ENCODE measurements at places on chromosomes 7 and 10.

- DNase-seq, result no peak
- no peak overlapping the region for H3K4me3 ChIP-seq
- no peaks in the 10 kb centered on the region for H3K36me3 ChIP-seq
- no peaks in the 10 kb centered on the region for H3K4me1 ChIP-seq
These were observed 151.6 kb downstream of the MALRD1 start for GRCh38 chr10:19200211-19200610.

DNA sequence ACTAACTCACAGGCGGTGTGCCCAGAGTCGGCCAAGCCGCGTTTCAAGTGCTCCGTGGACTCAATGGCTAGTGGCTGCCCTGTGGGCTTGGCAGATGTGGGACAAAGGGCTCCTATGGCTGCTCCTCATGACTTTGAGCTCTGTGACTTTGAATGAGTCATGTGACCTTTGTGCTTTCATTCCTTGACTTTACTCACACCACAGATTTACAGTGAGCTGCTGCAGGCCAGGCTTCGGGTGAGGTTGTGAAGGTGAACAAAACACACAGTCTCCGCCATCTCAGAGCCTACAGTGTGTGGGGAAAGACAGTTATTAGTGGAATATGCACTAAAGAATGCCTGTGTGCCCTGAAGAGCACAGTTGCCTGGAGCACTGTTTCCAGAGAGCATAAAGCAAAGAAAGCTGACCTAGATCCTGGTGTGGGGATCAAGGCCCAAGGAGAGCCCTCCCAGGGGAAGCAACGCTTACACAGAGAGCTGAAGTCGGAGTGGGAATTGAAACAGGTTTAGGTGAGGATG is 29.7 kb upstream of the PLEKHA1 start:
- H3K36me3 ChIP-seq, result no peaks in the 10 kb centered on the region
- DNase-seq, result no peak
- H3K4me1 ChIP-seq, result peaks cover 3% of the 10 kb centered on the region

- DNase-seq, result no peak
- H3K4me3 ChIP-seq, result no peak overlapping the region
- H3K27ac ChIP-seq, result no peak overlapping the region
- no peaks in the 10 kb centered on the region for H3K4me1 ChIP-seq
- H3K27me3 ChIP-seq, result peaks cover 2% of the 10 kb centered on the region
These were observed 789.0 kb downstream of the PHTF2 start for GRCh38 chr7:78587443-78588044.

DNA sequence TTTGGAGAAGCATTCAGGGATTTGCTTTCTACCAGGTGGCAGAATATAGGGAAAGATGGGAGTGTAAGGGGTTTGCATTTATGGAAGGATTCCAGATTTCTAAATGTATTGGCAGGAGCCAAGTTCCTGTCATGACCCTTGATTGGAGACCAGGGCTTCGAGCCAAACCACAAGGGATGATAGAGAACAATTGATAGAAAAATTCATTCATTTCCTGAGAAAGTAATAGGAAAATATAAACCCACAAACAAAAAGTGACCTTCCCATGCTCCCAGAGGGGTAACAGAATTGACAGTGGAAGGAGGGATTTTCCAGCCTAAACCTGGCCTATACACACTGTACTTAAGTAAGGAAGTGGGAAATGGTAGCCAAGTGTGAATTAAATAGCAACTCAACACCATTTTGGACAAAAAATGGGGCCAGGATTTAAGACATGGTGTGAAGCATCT is 22.4 kb upstream of the IFIT2 start:
- no peak for DNase-seq
- no peaks in the 10 kb centered on the region for H3K4me1 ChIP-seq
- no peak overlapping the region for H3K27ac ChIP-seq
- H3K36me3 ChIP-seq, result no peaks in the 10 kb centered on the region
- peaks cover 6% of the 10 kb centered on the region for H3K27me3 ChIP-seq

- H3K36me3 ChIP-seq, result no peaks in the 10 kb centered on the region
- H3K27me3 ChIP-seq, result peaks cover 26% of the 10 kb centered on the region
- no peak overlapping the region for H3K27ac ChIP-seq
- DNase-seq, result no peak
These were observed 8.1 kb downstream of the IL2RA start for GRCh38 chr10:6053816-6054631.

DNA sequence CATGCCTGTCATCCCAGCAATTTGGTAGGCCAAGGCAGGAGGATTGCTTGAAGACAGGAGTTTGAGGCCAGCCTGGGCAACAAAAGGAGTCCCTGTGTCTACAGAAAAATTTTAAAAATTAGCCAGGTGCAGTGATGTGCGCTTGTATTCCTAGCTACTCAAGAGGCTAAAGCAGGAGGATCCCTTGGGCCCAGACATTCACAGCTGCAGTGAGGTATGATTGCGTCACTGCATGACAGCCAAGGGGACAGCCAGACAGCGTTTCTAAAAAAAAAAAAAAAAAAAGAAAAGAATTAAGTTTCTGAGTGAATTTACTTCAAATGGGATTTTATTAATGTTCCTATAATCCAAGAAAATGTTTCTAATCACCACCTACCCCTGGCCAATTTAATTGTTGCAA is 87.4 kb upstream of the RNF148 start:
- H3K27ac ChIP-seq, result no peak overlapping the region
- no peak overlapping the region for H3K4me3 ChIP-seq
- DNase-seq, result no peak
- H3K4me1 ChIP-seq, result no peaks in the 10 kb centered on the region
- no peaks in the 10 kb centered on the region for H3K36me3 ChIP-seq

GRCh38 chr10:43959364-43960134 is 310.9 kb upstream of the ZNF32 start:
- no peak overlapping the region for H3K4me3 ChIP-seq
- H3K36me3 ChIP-seq, result no peaks in the 10 kb centered on the region
- peaks cover 5% of the 10 kb centered on the region for H3K27me3 ChIP-seq
- DNase-seq, result no peak
- no peaks in the 10 kb centered on the region for H3K4me1 ChIP-seq
- H3K27ac ChIP-seq, result no peak overlapping the region

DNA sequence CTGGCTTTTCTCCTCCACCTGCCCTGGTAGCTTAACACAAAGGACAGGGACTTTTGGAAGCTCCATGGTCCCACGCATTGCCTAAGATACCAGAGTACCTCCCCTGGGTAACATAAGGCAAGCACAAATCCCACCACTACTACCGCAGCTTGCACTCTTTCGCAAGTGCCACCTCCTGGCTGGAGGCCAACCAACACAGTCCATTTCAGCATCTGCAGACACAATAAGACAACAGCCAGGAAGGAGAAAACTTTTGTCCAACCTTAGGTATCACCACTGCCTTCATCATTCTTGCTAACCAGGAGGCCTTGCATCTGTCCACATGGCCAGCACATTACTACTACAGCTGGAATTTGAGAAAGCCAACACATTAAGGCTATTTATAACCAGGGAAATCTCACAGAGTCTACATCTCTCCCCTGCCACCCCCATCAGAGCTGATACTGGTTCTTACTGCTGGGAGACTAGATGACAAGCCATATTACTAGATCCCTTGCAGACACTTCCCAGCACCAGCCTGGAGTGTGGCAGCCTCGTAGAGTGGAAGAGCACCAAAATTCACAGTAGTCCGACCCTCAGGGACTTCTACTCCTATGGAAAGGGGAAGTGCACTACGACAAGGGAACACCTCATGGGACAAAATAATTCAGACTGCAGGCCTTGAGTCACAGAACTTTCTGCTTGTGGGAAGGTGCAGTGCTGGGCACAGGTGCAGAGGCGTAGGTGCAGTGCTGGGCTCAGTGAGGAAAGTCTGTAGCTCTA is 39.8 kb upstream of the CDK13 start:
- DNase-seq, result no peak
- H3K4me1 ChIP-seq, result peaks cover 7% of the 10 kb centered on the region
- peaks cover 3% of the 10 kb centered on the region for H3K27me3 ChIP-seq

DNA sequence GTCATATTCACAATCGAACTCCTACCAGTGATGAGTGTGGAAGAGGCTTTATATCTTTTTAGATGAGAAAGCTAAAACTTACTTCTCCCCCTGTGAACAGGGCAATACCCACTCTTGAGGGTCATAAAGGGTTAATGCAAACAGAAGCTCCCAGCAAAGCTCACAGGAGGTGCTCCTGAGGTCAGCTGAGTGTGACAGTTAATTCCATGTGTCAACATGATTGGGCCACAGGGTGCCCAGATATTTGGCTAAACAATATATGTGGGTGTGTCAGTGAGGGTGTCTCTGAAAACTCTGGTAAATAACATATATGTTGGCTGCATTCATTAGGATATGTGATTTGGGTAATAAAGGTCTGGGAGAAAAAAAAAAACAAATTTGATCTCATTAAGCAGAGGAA is 86.0 kb downstream of the HIP1 start:
- DNase-seq, result no peak
- H3K4me1 ChIP-seq, result no peaks in the 10 kb centered on the region
- H3K27me3 ChIP-seq, result no peaks in the 10 kb centered on the region

GRCh38 chr7:108000875-108001763 is 1.8 kb downstream of the LAMB1 start:
- H3K27ac ChIP-seq, result no peak overlapping the region
- H3K36me3 ChIP-seq, result no peaks in the 10 kb centered on the region
- no peak overlapping the region for H3K4me3 ChIP-seq
- DNase-seq, result no peak

- H3K27ac ChIP-seq, result peak overlapping the region; percentile 55
- no peaks in the 10 kb centered on the region for H3K36me3 ChIP-seq
- peaks cover 4% of the 10 kb centered on the region for H3K27me3 ChIP-seq
- peaks cover 29% of the 10 kb centered on the region for H3K4me1 ChIP-seq
These were observed 19.4 kb upstream of the CSGALNACT2 start for GRCh38 chr10:43118631-43119415.

- no peaks in the 10 kb centered on the region for H3K27me3 ChIP-seq
- no peak overlapping the region for H3K27ac ChIP-seq
- no peaks in the 10 kb centered on the region for H3K4me1 ChIP-seq
These were observed 76.0 kb upstream of the CTTNBP2 start for GRCh38 chr7:117949232-117949631.

GRCh38 chr10:49398000-49398861 is 2.3 kb upstream of the DRGX start:
- H3K27me3 ChIP-seq, result peaks cover 38% of the 10 kb centered on the region
- peak overlapping the region; percentile 24 for H3K4me3 ChIP-seq
- peak; percentile 66 for DNase-seq
- H3K27ac ChIP-seq, result no peak overlapping the region

- no peak for DNase-seq
- peaks cover 13% of the 10 kb centered on the region for H3K4me1 ChIP-seq
- H3K36me3 ChIP-seq, result no peaks in the 10 kb centered on the region
- H3K27me3 ChIP-seq, result peaks cover 4% of the 10 kb centered on the region
These were observed 17.5 kb upstream of the CLIP2 start for GRCh38 chr7:74271742-74272141.

- no peaks in the 10 kb centered on the region for H3K4me1 ChIP-seq
- H3K27ac ChIP-seq, result no peak overlapping the region
- DNase-seq, result no peak
- no peak overlapping the region for H3K4me3 ChIP-seq
- no peaks in the 10 kb centered on the region for H3K27me3 ChIP-seq
These were observed 1211.0 kb downstream of the TYW1 start for GRCh38 chr7:68207676-68208075.

GRCh38 chr7:84107259-84107658 is 87.3 kb downstream of the SEMA3A start:
- no peak for DNase-seq
- no peak overlapping the region for H3K27ac ChIP-seq
- H3K36me3 ChIP-seq, result no peaks in the 10 kb centered on the region
- H3K27me3 ChIP-seq, result no peaks in the 10 kb centered on the region
- H3K4me1 ChIP-seq, result no peaks in the 10 kb centered on the region

- no peak overlapping the region for H3K4me3 ChIP-seq
- no peaks in the 10 kb centered on the region for H3K4me1 ChIP-seq
- no peaks in the 10 kb centered on the region for H3K36me3 ChIP-seq
- H3K27ac ChIP-seq, result no peak overlapping the region
These were observed 78.9 kb downstream of the LRRC17 start for GRCh38 chr7:102991540-102992214.

GRCh38 chr10:79066411-79067240 is 2.1 kb upstream of the ZMIZ1 start:
- peaks cover 6% of the 10 kb centered on the region for H3K27me3 ChIP-seq
- H3K4me3 ChIP-seq, result peak overlapping the region; percentile 94
- peak overlapping the region; percentile 40 for H3K27ac ChIP-seq
- peaks cover 26% of the 10 kb centered on the region for H3K4me1 ChIP-seq

DNA sequence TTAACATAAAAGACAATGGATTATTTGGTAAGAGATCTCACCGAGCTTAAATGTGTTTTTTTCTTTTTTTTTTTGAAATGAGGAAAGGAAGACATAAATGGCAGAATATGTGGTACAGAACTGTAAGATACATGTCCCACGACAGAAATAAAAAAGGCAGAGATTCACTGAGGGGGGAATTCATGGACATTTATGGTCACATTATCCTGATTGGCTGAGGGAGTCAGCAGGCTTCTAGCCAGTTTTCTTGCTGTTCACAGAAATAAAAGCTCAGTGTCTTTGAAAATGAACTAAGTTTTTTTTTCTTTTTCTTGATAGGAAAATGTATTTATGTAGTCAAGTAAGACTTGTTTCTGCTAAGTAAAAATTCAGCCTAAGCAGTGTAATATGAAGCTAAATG is 8.2 kb upstream of the FAS start:
- peaks cover 4% of the 10 kb centered on the region for H3K36me3 ChIP-seq
- no peak overlapping the region for H3K4me3 ChIP-seq
- DNase-seq, result no peak
- no peaks in the 10 kb centered on the region for H3K27me3 ChIP-seq

- H3K4me1 ChIP-seq, result no peaks in the 10 kb centered on the region
- H3K4me3 ChIP-seq, result no peak overlapping the region
- H3K36me3 ChIP-seq, result peaks cover 5% of the 10 kb centered on the region
- no peaks in the 10 kb centered on the region for H3K27me3 ChIP-seq
- no peak for DNase-seq
These were observed 69.1 kb downstream of the MEST start for GRCh38 chr7:130560972-130561371.

DNA sequence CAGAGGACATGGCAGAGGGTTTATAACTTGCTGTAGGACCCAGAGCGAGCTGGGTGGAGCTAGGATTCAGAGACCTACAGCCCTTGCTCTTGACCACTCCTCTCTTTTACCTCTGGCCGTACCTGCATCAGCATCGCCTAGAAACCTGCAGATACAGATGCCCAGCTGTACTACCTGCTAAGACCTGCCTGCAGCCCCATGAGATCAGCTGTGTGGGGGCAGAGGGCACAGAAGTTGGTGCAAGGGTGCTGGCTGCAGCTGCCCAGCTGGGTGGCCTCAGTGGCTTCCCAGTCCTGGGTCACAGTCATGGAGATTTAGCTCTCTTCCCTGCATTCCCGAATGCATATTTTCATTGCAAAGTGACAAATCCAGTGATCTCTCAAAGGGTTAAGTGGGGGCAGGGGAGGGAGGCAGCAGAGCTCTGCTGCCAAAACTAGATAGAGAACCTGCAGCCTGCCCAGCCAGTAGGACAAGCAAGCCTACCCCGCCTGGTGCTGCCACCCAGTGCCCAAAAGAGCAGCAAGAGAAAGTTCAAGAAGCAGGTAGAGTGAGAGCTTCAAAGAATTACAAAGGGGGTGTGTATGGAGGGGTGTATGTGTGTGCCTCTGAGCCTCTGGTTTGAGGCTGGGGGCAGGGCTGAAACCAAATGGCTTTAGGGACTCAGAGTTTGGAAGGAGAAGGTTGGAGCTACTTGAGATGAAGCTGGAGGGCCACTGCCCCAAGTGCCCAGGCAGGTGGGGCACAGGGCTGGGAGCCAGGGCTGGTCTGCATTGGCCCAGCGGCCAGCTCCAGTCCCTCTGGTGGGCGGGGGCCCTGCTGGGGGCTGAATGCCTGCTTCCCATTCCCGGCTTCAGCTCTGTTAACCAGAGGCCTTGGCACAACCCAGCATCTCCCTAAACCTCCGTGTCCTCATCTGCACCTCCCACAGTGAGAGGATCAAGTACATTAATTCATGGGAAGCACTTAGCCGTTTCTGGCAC is 6.9 kb downstream of the FAM241B start:
- H3K4me3 ChIP-seq, result no peak overlapping the region
- peaks cover 6% of the 10 kb centered on the region for H3K27me3 ChIP-seq
- H3K36me3 ChIP-seq, result no peaks in the 10 kb centered on the region
- no peak for DNase-seq
- H3K4me1 ChIP-seq, result no peaks in the 10 kb centered on the region
- no peak overlapping the region for H3K27ac ChIP-seq
